ENCODE measurements at places on chromosomes 3 and 15.

DNA sequence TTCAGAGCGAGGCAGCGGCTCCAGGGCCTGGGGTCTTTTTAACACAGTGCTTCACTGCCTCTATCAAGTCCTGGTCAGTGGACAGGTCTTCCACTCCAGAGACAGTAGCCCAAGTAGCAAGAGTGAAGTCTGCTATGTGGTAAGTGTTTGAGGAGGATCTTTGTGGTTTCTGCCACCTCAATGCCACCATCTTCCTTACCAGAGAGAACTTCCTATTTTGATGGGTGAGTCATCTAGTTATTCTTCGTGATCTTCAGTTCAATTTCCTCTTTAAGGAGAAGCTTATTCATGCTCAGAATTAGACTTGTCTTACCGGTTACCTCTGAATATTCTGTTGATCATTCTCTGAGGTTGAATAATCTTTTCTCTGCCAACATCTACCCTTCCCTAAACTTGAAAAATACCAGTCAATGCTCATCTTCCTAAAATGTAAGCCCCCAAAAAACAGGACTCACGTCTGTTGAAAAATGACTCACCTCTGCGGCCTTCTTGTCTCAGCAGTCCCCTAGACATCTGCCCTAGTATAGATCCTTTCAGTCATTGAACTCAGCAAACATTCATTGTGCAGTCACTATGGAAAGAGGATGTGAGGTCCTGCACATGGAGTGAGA lies 32.2 kb upstream of the BCL6 start:
- DNase-seq, result peak; percentile 11

DNA sequence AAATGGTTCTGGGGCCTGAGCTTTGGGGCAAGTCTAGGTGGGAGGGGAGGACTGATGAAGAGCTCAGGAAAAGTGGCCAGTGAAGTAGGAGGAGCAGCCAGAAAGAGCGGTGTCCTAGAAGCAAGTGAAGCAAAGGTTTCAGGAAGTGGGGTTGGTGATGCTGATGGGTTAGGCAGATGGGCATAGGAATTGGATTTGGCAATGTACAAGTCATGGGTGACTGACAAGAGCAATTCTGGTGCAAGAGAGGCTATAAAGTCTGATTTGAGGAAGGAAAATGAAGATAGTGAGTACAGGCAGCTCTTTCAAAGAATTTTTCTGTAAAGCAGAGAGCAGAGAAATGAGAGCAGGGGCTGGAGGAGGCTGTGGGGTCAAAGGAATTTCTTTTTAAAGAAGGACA lies 19.7 kb downstream of the ALPK3 start:
- DNase-seq, result no peak

DNA sequence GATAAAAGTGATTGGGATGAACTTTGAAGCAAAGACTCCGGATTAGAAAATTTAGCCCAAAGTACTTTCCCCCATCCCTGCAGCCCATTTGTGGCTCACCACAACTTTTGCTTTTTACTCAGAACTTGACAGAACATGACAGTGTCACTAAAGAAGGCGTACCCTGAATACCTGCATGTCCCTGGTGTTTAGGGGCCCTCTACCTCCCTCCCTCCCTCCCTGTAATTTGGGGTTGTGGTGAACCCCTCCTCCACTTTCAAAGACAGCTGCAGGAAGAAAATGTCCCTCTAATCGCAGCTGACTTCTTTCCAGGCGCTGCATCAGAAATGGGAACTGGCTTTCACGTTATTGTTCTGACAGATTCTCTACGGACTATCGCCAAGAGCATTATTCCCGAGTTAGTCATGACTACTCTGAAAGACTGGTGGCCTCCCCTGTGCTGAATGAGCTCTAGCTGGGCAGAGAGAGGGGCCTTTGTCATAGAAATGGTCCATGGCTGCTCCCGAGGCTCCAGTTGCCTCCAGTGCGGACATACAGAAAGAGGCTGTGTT lies 93.2 kb upstream of the ARHGEF3 start:
- no peak for DNase-seq

DNA sequence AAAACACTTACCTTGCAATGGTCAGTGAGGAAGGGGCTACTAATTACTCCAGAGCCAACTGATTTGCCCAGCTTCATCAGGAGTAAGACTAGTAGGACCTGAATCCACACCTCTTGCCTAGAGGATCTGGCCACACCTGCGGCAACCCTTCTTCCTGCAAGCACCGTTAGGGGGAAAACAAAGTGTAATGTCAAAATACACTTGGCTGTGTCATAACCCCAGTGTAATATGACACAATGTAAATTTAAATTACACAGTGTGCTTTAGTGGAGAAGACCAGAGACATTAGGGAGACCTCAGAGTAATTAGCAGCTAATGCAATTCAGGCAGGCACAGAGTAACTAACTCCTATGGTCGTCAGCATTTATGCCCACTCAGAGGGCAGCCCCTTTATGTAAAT lies 308.5 kb upstream of the ARRDC4 start:
- DNase-seq, result no peak

Data from activated CD4-positive, alpha-beta T cell treated with anti-CD3 and anti-CD28 coated beads, Interleukin-2, amount 50 U/mL, for 4 hours (primary cell).